ENCODE measurements at places on chromosomes 5 and 9. TPM values are rescaled to one million over a fixed set of nuclear protein-coding genes. Genes with fewer than 3 reads are reported as not detected.

DNA sequence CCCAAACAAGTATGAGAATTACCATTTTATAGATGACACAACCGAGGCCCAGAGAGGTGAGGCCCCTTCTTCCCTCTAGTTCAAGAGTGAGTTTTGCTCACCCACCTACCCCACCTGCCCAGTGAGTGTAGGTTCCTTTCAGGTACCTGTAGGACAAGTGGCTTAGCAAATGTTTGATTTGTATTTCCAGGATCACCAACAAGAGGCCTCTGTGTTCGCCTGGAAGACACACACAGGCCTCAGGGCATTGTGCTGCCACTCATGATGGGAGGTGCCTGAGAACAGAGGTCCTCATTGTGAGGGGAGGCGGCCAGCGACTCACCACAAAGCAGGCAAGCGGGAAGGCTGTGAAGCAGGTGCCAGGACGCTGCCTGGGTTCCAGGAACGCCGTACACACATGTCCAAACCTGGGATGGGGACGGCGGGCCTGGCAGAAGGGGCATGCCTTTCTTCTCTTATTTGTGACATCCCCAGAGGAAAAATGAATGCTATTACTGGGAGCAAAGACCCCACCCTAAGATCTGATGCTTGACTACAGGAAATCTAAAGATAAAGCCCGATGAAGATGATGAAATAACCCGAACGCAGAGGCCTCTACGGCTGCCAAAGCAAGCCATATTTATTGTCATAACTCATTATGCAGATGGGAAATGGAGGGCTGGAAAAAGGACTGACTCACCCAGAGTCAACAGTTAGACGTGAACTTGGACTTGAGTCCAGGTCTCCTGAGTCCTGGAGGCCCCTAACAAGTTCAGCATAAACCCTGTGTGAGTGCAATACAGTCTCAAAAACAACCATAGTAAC is 60.2 kb upstream of the SLC25A51 start:
- H3K4me3 ChIP-seq = no peak overlapping the region
- no peaks in the 10 kb centered on the region for H3K27me3 ChIP-seq
- DNase-seq = no peak
- H3K36me3 ChIP-seq = no peaks in the 10 kb centered on the region

DNA sequence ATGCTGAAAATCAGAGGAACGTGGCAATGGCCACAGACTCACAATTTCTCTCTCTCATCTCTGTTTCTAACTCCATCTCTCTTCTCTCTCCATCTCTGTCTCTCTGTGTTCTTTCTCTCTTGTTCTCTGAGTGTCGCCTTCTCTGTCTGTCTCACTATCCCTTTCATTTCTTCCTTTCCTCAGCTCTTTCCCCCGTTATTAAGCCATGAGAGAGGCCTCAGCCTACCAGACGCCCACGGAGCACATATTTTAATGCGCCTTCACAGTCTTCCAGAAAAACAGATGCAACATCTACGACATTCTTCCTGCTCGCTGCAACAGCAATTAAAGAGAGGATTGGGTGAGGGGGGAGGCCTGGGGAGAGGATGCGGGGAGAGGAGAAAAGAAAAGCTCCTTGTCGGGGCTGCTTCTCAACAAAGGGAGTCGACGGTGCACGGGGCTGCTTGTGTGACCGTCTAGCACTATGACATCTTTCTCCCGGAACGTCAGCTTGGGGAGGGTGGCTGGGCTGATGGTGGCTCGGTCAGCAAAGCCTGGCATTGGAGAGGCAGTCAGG is 37.7 kb upstream of the NEURL1B start:
- H3K4me3 ChIP-seq = no peak overlapping the region
- no peaks in the 10 kb centered on the region for H3K36me3 ChIP-seq
- peak overlapping the region; percentile 80 for H3K27ac ChIP-seq
- DNase-seq = no peak
- H3K4me1 ChIP-seq = no peaks in the 10 kb centered on the region

DNA sequence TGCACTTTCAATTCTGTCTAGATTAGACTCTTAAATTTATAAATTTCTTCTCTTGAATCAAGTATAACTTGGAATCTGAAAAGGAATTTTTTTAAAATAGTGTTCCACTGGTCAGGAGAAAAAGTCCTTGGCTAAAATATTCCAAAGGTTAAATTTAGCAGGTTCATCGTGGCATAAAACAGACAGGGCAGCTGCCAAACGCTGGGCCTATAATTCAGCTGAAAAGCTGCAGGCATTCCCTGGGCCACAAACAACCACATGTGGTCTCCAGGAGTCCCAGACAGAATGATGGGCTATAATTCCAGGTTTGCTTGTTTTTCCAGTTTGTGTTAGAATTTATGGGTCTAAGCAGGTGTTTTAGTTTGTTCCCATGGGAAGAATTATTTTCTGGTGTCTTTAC is 71.1 kb upstream of the RETREG1 start:
- DNase-seq = no peak
- H3K27me3 ChIP-seq = no peaks in the 10 kb centered on the region

- no peaks in the 10 kb centered on the region for H3K36me3 ChIP-seq
- no peak overlapping the region for H3K27ac ChIP-seq
- DNase-seq = no peak
- no peak overlapping the region for H3K4me3 ChIP-seq
Observed at GRCh38 chr9:85114799-85115198, 445.3 kb downstream of the NTRK2 start.

DNA sequence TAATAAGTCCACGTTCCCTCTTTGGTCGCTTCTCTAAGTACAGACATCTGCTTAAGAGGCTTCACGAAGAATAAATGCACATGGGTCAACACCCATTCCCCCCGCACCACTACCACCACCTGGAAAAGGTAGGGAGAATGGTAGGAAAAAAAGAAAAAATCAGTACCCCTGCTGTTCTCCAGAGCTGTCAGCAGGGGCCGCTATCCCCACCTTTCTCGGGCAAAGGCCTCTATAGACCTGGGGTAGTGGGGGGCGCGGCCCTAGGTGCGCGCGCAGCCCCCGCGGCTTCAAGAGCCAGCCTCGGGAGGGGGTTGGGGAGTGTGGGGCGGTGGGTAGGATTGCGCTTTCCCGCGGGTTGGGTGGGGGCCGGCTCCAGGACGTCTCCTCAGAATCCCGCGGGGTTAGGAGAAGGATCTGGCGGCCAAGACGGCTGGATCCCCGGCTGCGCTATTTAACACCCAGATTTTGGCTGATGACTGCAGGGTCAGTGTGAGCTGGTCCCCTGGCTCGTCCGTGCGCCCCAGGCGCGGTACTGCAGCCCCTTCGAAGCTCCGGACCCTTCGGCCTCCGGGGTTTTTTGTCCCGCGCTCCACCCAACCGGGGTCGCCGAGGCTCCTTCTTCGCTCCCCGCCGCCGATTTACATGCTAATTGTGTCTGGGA is 1.6 kb upstream of the SEMA6A start:
- H3K36me3 ChIP-seq = no peaks in the 10 kb centered on the region
- peak overlapping the region; percentile 56 for H3K4me3 ChIP-seq
- H3K27ac ChIP-seq = peak overlapping the region; percentile 72
- H3K4me1 ChIP-seq = peaks cover 41% of the 10 kb centered on the region
- H3K27me3 ChIP-seq = no peaks in the 10 kb centered on the region
- no peak for DNase-seq

- no peaks in the 10 kb centered on the region for H3K27me3 ChIP-seq
- H3K36me3 ChIP-seq = no peaks in the 10 kb centered on the region
- H3K27ac ChIP-seq = peak overlapping the region; percentile 74
- DNase-seq = no peak
- H3K4me1 ChIP-seq = peaks cover 20% of the 10 kb centered on the region
Observed at GRCh38 chr5:3853362-3853761, 257.7 kb downstream of the IRX1 start.

DNA sequence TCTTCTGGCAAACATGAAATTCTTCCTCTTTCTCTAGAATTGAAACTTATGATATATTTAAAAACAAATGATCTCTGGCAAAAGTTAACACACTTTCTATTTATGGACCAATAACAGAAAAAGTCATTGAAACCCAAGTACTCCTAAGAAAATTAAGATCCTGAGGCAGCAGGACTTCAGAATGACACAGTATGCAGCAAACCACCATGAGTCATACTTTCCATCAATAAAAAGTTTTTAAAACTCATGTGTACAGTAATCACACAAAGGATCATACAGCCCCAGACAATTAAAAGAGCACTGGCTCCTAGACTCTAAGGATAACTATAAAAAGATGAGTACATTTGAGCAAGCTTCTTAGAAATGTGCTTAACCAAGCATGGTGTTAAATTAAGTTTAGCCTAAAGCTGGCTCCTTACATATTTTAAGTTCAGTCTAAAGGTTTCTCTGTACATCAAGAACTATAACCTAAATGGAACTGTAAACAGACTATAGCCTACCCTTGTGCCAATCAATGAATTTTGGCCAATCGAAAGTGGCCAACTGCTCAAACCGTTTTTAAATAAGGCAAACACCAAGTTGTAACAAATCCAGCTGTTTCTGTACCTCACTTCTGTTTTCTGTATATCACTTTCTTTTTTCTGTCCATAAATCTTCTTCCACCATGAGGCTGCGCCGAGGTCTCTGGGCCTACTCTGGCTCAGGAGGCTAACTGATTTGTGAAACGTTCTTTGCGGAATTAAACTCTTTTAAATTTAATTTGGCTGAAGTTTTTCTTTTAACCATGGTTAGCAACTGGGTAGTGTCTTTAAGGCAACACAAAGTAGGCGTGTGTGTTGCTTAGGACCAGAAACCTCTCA is 232.1 kb upstream of the PIK3R1 start:
- no peak overlapping the region for H3K27ac ChIP-seq
- H3K4me3 ChIP-seq = no peak overlapping the region
- no peaks in the 10 kb centered on the region for H3K36me3 ChIP-seq
- peaks cover 8% of the 10 kb centered on the region for H3K4me1 ChIP-seq
- no peaks in the 10 kb centered on the region for H3K27me3 ChIP-seq
- no peak for DNase-seq

DNA sequence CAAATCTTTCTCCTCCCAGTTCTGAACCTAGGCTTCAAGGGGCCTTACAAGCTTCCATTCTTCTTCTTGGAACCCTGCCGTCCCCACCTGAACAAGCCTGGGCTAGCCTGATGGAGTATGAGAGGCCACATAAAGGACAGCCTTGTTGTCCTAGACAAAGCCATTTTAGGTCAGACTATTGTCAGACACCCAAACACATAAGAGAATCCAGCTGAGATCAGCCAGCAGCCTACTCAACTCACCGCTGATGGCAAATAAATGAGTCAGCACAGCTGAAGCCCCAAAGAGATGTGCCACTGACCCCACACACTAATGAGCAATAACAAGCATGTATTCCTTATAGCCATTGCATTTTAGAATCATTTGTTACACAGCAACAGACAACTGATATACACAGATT is 33.8 kb downstream of the SVEP1 start:
- H3K27me3 ChIP-seq = no peaks in the 10 kb centered on the region
- no peak for DNase-seq
- H3K27ac ChIP-seq = no peak overlapping the region

DNA sequence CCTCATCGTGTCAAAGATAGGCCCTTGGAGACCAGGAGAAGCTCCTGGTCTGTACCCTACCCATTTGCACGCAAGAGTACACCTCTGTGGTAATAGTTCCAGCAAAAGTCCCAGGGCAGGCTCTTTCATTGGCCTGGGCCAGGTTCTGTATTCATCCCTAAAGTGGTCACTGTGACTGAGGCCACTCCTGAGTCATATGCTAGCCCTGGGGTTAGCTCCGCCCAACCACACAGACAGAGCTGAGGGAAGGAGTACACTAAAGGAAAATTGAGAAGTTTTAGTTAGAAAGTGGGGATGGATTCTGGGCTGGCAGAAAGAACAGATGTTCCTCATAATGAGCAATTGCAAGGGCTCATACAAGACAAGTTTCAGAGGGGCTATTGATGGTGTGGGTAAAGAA is 206.7 kb downstream of the ARHGAP26 start:
- no peaks in the 10 kb centered on the region for H3K4me1 ChIP-seq
- no peaks in the 10 kb centered on the region for H3K36me3 ChIP-seq
- no peak overlapping the region for H3K27ac ChIP-seq
- H3K4me3 ChIP-seq = no peak overlapping the region
- DNase-seq = no peak

The IRX2 gene
- not detected for total RNA-seq

DNA sequence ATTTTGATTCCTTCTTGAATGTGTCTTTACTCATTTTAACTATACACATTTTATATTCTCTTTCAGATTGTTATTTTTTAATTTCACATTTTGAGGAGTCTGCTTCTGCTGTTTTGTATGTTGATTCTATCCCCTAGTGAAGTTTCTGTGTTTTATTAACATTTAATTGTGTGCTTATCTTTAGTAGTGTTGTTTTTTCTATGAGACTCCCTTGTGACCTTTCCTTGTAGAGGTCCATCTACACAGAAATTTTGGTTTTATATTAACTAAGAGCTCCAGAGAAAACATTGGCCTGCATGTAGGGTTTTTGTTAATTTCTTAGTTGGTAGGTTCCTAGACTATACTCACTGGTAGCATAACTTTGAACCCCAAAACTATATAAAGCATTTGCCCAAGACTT is 35.4 kb upstream of the IL13 start:
- DNase-seq = no peak
- H3K4me1 ChIP-seq = no peaks in the 10 kb centered on the region
- peaks cover 18% of the 10 kb centered on the region for H3K36me3 ChIP-seq
- H3K27me3 ChIP-seq = no peaks in the 10 kb centered on the region
- no peak overlapping the region for H3K27ac ChIP-seq

- H3K4me3 ChIP-seq = no peak overlapping the region
- DNase-seq = no peak
- no peak overlapping the region for H3K27ac ChIP-seq
- H3K4me1 ChIP-seq = no peaks in the 10 kb centered on the region
- no peaks in the 10 kb centered on the region for H3K27me3 ChIP-seq
Observed at GRCh38 chr9:102518324-102518723, 476.8 kb upstream of the CYLC2 start.

- no peak overlapping the region for H3K4me3 ChIP-seq
- no peak overlapping the region for H3K27ac ChIP-seq
- no peak for DNase-seq
Observed at GRCh38 chr9:93663877-93664548, 87.6 kb downstream of the PHF2 start.

- no peak overlapping the region for H3K27ac ChIP-seq
- no peaks in the 10 kb centered on the region for H3K4me1 ChIP-seq
- H3K36me3 ChIP-seq = no peaks in the 10 kb centered on the region
- no peak for DNase-seq
- no peaks in the 10 kb centered on the region for H3K27me3 ChIP-seq
Observed at GRCh38 chr9:109549386-109549785, 51.3 kb upstream of the PTPN3 start.

GRCh38 chr5:77784735-77785134 is 8.6 kb upstream of the TBCA start:
- no peaks in the 10 kb centered on the region for H3K27me3 ChIP-seq
- no peak for DNase-seq
- H3K36me3 ChIP-seq = no peaks in the 10 kb centered on the region
- no peak overlapping the region for H3K27ac ChIP-seq

DNA sequence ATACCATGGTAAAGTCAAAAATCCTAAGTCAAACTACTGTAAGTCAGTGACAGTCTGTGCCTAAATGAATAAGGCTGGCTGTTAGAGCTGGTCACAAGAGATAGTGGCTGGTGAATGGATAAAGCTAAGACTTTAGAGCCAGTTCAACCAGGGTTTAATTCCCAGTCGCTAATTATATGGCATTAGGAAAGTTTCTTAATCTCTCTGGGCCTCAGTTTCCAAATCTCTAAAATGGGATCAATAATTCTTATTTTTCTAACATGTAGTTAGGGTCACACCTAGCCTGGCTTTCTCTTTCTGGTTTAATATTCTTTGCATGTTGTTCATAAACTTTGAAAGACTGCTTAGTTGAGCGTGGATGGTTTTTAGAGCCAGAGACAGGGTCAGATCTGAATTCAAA is 64.8 kb downstream of the SMIM15 start:
- DNase-seq = no peak
- H3K4me3 ChIP-seq = no peak overlapping the region
- H3K4me1 ChIP-seq = no peaks in the 10 kb centered on the region
- no peaks in the 10 kb centered on the region for H3K36me3 ChIP-seq
- no peaks in the 10 kb centered on the region for H3K27me3 ChIP-seq
- no peak overlapping the region for H3K27ac ChIP-seq

Measured in right atrium auricular region (tissue), 2 donors.